ENCODE measurements at places on chromosomes 7 and 10.

- DNase-seq = no peak
Measured at GRCh38 chr10:74314166-74314565, 163.1 kb downstream of the ADK start.

GRCh38 chr10:122326806-122327205, 47.7 kb upstream of the PLEKHA1 start:
- DNase-seq = no peak

- no peak for DNase-seq
Measured at GRCh38 chr7:39465055-39465929, 100.9 kb upstream of the YAE1 start.

GRCh38 chr10:24465124-24465874, 256.4 kb downstream of the KIAA1217 start:
- no peak for DNase-seq

DNA sequence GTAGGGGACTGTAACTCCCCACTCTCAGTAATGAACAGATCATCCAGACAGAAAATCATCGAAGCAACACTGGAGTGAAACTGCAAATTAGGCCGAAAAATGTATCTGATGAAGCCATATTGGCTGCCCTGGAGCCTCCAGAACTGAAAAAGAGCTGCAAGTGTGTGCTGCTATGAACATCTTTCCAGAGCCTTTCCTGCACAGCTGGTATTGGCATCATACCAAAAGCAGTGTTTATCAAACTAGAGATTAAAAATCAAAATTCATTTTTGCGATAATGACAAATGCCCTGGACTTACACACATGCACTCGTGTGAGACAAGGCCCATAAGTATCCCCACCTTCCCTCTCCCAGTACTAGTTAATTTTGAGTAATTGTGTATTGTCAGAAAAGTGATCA, 6.8 kb upstream of the CLDN12 start:
- DNase-seq = no peak

DNA sequence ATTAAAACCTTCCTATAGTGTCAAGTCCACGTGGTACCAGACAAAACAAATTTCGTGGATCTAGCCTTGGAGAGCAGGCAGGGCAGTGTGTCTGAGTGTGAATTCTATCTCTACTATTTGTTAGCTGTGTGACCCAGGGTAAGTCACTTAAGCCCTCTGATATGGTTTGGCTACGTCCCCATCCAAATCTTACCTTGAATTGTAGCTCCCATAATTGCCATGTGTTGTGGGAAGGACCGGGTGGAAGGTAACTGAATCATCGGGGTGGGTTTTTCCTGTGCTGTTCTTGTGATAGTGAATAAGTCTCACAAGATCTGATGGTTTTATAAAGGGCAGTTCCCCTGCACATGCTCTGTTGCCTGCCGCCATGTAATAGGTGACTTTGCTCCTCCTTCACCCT, 2.8 kb upstream of the NPFFR1 start:
- DNase-seq = no peak

DNA sequence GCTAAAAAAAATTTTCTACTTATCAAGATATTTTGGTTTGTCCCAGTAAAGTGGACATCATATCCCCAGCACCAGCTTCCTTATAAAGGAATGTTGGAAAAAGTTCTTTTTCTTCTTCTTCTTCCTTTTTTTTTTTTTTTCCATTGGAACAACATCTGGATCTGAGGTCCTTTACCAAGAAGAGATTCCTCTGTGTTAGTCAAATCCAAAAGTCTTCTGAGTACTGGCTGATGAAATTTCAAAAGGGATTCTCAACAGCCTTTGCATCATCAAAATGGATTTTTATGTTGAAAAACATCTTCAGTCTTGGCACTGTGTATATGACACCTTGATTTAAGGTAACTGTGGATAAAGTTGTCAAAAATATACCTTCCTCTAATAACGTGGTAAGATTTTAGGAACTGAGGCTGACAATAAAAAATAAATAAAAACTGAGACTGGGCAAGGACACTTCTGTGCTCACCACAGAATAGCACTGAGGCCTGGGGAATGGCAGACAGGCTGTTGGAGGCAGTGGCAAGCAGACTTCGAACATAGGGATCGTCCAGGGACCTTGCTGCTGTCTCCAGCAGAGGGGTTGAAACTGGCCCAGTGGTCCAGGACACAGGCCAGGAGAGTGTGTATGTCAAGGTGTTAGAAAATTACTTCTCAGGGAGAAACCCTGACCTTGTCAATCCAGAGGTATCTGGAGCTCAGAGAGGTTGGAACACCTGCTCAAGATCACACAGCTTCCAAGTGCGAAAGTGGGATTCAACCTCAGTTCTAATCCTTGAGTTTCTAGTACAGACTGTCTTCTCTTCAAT, 130.4 kb downstream of the PTPN20 start:
- DNase-seq = no peak

GRCh38 chr7:153381275-153382040, 621.9 kb downstream of the ACTR3B start:
- no peak for DNase-seq

GRCh38 chr10:102120991-102121738, 997 bp upstream of the LDB1 start:
- DNase-seq = no peak

DNA sequence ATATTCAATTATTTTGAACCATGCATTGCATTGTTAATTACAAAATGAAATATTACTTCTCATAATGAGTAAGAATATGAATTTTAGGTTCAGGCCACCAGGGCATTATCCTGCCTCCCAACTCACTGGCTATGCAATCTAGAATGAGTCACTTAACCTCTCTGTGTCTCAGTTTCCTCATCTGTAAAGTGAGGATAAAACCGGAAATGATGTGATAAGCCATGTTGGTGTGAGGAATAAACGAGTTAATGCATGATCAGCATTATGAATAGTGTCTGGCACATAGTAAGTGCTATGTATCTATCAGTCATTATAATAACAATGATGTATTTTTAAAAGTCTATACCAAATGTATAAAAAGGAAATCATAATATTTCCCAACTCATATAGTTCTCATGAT, 85.5 kb downstream of the SEMA3D start:
- no peak for DNase-seq

DNA sequence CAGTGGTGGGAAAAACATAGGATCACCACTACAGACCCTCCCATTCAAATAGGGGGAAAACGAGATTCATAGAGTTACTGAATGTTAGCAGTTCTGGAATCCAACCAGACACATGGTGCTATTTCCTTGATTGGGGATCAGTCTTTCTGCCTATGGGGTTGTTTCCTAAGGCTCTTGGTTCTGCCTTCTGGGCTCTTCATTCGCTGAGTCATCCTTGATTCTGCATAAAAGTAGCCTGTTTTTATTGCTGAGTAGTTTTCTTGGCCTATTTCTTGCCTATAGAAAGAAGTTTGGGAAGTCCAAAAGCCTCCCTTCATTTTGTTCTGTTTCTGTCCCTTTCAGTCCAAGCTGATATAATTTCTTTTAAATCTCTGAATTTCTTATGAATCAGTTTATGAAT, 99.3 kb upstream of the OIT3 start:
- no peak for DNase-seq

DNA sequence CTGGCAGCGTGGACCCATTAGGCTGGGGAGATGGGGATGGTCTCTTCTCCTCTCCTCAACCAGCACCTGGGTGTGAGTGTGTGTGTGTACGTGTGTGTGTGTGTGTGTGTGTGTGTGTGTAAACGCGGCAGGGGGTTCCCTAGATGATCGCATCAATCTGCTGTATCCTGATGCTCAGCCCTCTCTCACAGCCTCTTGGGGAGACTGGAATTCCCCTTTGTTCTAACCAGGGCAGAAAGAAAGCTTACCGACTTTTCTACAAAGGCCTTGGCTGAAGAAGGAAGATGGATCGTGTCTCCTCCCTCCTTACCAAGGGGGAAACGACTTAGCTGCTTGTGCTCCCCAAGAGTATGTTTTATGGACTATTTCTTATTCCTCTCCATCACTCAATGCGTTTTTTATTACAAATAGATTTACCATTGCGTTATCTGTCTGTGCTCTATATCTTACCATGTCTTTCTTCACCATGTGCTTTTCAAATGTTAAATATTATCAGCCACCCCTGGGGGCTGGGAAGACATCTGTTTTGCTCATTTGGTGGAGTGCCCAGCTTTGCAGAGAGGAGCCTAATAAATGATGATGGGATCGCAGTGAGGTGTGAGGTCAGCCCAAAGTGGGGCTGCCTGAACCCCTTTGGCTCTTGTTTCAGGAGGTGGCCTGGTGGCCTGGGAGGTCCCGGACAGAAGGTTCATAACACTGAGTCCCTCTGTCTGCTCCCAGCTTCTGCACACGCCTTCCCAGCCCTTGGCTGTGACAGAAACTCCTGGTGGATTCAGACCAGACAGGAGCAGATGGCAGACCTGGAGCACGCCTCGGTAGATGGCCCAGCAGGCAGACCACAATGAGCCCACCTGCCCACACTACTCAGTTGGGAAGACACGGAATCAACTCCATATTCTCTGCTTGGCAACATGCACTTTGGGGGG, 262.0 kb downstream of the PRPF18 start:
- no peak for DNase-seq

- DNase-seq = no peak
Measured at GRCh38 chr7:876972-877311, 588 bp downstream of the GET4 start.

DNA sequence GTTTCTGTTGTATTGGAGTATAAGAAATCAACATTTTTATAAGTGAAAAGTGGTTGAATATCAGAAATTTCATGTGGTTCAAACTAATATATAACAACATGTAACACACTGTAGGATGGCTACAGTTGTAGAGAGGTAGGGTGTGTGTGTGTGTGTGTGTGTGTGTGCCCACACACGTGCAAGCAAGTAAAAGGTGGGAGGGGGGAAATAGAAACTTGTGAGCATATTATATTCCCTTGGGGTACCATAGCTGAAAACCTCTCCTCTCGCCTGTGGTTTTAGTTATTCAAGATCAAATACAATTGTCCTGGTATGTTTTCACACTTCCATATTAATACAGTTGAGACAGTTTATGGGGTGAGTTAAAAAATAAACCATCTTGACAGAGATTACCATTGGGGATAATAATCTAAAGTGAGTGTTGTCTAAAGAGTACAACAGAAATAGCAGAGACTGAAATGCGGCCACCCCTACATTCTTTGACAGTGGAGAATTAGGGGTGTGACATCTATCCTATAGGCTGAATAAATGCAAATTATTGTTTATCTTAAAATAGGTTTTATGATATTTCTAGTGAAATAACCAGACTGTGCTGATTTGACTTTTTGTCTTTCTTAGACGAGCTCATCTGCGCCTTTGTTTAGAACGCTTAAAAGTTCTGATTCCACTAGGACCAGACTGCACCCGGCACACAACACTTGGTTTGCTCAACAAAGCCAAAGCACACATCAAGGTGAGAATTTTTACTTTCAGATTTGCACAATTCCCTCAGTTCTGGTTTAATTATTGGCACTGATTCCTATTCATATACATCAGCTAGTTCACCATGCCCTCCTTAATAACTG, 25.9 kb downstream of the SMNDC1 start:
- DNase-seq = no peak

DNA sequence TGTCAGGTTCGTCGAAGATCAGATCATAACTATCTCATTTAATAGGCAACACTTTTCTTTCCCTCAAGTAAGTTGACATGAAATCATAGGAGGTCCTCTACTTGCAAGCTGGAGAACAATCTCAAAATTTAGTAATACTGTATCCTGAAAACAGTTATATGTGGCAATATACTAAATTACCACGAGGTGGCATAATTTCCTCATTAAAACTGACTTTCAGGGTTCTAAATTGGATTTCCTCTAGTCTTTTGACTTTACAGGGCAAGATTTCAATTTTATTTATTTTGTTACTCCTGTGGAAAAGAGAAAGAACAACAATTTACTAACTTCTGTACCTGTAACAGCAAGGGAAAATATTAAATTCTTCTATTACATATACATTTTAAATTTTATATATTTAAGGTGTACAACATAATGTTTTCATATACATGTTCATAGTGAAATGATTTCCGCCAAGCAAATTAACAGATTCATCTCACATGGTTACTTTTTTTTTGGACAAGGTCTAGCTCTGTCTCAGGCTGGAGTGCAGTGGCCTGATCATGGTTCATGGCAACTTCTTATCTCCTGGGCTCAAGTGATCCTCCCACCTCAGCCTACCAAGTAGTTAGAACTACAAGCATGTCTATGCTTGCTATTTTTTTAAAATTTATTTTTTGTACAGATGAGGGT, 53.4 kb upstream of the CYP2C18 start:
- no peak for DNase-seq

GRCh38 chr10:28991333-28992270, 297.3 kb upstream of the LYZL1 start:
- DNase-seq = no peak

- DNase-seq = no peak
Measured at GRCh38 chr7:131932271-131932670, 375.8 kb upstream of the PODXL start.

- DNase-seq = no peak
Measured at GRCh38 chr7:41870461-41871138, 167.7 kb upstream of the INHBA start.

DNA sequence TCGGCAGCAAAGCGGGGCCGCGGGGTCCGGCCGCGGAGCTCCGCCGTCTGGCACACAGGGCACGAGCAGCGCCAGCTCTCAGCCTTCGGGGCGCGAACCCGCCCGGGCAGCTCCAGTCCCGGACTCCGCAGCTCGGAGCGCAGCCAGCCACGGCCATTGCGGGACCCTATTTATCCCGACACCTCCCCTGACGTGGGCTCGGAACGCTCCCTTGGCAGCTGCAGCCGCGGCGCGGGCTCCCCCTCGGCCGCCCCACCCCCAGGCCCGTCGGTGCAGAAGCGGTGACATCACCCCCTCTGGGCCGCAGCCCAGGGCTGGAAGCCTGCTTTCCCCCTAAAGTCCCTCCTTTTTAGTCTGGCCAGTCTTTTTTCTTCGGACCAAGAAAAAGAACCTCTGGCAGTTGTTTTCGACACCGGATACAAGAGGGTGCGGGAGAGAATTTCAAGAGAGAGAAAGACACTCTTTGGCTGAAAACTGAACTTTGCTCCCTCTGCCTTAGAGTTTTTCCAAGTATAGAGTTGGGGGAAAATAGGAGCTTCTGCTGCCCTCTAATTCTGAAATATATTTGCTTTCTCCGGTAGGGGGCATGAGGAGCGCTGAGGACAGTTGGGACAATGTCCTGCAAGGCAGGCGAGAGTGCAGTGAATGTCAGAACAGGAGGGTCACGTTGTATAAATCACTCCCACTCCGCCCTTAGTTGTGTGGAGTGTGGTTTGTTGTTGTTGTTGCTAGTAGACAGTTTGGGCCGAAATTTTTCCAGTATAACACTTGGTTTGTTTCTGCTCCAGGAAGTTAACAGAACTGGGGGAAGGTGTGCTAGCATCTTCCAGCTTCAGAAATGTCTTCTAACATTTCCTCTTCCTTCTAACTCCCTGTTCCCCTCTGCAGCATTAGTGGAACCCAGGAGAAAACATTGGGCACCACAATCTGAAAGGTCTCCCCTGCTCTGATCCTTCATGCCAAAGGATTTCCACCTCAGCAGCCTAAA, at the start of gene SFRP4:
SFRP4 (minus strand) TSS at position 145 of the 988 bp plus-strand sequence. CDS start 280 bp downstream, outside the sequence.
- DNase-seq = no peak

DNA sequence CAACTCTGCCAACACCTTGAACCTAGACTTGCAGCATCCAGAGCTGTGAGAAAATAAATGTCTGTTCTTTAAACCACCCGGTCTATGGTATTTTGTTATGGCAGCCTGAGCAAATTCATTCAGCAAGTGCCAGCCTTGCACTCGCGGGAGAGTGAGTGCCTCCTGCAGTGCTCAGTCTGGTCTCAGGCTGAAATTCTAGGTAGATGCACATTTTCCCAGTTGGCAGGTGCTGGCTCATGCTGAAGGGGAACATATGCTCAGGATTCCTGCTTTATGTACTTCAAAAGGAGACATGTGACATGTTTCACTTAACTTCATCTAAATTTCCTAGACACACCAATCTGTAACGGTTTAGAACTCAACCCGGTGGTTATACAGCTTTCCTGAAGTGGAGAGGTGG, 170.8 kb downstream of the MGMT start:
- DNase-seq = no peak
